ENCODE measurements at places on chromosomes 5 and 9.
A peak's percentile ranks its signal among the peaks of the same experiment; 100 is the strongest.

DNA sequence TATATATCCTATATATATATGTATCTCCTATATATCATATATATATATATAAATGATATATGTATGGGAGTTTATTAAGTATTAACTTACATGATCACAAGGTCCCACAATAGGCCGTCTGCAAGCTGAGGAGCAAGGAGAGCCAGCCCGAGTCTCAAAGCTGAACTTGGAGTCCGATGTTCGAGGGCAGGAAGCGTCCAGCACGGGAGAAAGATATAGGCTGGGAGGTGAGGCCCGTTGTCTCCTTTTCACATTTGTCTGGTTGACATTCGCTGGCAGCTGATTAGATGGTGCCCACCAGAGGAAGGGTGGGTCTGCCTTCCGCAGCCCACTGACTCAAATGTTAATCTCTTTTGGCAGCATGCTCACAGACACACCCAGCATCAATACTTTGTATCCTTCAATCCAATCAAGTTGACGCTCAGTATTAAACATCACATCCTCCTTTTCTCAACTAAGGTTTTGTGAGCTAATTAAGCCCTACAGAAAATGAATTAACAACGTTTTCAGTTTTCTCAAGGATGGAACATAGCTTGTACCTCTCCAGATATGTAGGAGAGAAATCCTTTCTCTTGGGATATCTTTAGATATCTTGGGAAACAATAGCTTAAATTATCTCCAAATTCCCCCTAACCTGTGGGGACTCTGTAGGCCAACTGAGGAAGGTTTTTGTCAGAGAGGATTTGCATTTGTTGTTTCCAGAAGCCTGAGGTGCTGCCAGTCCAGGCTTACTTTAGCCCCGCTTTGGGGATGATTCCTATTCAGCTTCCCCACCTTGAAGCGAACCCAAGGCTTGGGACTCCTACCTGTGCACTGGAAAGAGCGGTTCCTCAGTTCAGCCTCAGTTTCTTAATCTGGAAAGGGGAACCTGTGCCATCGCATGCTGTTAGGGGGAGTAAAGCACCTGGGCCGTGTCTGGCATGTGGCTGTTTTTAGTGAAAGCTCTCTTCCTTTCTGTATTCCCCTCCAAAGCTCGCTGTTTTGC lies 163.2 kb downstream of the CACNA1B start:
- DNase-seq = no peak

DNA sequence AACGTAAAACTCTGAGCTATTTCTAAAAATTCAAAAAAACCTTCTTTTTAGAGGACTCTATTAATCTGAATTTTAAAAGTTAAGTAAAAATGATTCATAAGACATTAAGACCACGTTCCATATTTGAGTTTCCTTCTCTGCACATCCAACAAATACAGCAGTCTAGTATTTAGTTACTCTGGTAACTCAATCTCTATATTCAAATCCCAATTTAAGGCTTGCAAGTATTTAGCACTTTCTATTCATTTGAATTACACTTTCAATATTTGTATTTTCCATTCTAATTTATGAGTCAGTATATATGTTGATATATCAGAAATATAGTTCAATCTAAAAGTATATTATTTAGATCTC lies 17.7 kb downstream of the RFX3 start:
- DNase-seq = peak; percentile 69

- DNase-seq = no peak
Measured at GRCh38 chr9:37812773-37813379, 12.3 kb downstream of the DCAF10 start.

- no peak for DNase-seq
Measured at GRCh38 chr5:168327994-168328393, 36.5 kb downstream of the WWC1 start.

DNA sequence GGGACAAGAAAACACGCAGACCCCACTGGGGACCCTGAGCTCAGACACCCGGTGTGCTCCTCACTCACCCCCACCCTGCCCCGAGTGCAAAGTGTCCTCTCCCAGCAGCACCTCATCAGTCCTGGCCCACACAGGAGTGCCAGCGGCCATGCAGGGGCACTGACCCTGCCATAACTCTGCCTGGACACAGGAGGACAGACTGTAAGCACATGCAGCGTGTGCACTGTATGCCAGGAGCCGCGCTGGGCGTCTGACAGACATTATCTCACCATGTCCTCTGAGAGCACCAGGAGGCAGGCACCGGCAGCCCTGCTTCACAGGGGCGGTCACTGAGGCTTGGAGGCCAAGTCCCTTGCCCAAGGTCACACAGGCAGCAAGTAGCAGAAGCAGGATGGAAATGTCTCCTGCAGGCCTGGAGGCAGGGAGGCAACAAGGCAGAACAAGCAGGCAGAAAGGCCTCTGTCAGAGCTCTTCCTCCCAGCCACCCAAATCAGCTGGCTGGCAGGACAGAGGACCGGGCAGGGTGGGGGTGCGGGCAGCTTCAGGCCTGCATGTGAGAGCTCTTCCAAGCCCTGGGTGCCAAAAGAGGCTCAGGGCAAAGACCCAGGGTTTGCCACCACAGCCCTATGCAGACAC lies 8.4 kb downstream of the EEIG1 start:
- DNase-seq = no peak

GRCh38 chr5:34663771-34664496 lies 7.8 kb downstream of the RAI14 start:
- DNase-seq = no peak

DNA sequence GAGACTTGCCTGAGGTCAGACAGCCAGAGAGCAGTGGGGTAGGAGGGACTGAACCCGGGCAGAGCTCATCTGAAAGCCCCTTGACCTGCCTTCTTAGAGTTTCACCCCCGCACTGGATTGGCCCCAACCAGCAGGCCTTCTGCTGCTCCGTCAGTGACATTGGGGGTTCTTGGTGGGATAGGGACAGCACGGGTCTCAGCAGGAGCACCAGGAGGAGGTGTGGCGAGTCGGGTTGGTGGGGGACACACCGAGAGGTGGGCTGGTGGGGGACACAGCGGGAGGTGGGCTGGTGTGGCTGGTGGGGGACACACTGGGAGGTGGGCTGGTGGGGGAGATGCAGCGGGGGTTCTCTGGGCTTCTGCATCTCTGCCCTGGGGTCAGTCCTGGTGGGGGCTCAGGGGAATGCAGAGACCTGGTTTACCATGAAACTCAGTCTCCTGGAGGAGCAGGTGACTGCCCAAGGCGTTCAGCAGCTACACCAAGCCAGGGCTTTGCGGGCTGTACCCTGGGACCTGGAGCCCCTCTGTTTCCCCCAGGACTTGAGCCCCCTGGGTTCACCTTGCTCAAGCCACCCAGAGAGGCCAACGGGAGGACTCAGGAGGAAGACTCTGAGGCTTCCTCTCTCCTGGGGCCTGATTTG lies 28.1 kb upstream of the RNU6ATAC start:
- DNase-seq = no peak

DNA sequence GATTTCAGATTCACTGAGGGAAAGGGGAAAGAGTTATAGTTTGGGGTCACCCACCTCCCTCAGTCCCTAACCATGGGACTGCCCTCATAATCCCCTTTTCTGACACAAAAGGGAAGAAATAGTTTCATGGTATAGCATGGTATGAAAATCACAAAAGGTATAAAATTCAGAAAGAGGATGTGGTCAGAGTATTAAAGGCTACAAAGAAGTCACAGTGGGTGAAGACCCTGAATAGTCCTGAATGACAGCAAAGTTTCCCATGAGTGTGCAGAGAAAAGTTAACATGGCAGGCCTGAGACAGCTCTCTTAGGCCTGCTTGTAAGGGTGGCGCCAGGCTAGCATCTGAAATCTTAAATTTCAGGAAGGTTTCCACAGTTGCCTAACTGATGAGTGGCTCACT lies 290.6 kb upstream of the ZNF608 start:
- no peak for DNase-seq

- DNase-seq = no peak
Measured at GRCh38 chr9:121292801-121293241, 24.9 kb downstream of the GSN start.

GRCh38 chr5:133487093-133487492 lies 125.2 kb downstream of the FSTL4 start:
- no peak for DNase-seq

DNA sequence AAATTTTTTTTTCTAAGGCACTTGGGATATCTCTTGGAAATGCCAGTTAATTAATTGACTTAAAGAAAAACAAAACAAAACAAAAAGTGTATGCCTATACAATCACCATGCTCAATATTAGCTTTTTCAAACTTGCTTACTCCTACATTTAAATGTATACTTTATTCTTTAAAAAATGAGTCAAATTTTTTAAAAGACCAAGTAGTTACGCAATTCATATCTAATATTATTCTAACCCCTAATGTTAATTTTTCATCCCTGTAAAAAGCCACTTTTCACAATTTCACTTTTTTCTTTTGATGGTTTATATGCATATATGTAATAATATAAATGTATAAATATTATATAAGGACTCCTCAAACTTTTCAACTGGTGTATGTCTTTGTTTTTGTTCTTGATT lies 211.2 kb downstream of the PRDM9 start:
- no peak for DNase-seq

DNA sequence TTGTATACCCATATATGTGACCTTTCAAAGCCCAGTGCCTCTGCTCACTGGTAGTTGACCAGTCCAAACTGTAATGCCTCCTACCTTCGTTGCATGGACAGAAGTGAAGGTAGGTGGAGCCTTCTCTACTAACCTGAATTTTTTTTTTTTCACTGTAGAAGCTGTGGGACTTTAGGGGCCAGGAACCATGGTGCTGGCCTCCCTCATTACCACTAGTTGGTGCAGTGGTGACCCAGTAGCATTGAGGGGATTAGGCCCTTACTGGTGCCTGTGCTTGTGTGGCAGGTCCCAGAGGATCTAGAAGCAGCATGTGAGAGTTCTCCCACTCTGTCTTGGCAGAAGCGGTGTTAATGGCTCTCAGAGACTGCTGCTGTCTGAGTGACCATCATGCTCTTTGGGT lies 2.3 kb downstream of the RALGPS1 start:
- DNase-seq = peak; percentile 56

GRCh38 chr5:1051366-1051720 lies 42.7 kb downstream of the NKD2 start:
- no peak for DNase-seq

GRCh38 chr5:28234356-28234968 lies 1196.1 kb upstream of the CDH9 start:
- DNase-seq = no peak

DNA sequence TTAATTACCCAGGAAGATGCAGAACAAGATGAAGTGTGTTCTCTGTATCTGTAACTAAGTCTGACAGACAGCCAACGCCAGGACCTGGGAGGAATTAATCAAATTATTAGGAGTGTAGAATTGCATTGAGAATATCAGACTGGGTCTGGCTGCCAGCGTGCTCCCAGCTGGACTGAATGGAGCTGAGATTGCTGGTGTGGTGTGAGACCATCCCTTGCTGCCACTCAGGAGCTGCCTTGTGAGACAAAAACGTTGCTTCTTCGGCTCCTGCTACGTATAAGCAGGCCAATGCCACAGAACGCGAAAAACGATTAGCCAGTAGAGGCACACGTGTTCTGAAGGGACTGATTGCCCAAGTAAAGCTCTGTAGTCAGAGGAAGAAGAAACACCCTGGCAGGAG lies 66.8 kb downstream of the AMBP start:
- no peak for DNase-seq

DNA sequence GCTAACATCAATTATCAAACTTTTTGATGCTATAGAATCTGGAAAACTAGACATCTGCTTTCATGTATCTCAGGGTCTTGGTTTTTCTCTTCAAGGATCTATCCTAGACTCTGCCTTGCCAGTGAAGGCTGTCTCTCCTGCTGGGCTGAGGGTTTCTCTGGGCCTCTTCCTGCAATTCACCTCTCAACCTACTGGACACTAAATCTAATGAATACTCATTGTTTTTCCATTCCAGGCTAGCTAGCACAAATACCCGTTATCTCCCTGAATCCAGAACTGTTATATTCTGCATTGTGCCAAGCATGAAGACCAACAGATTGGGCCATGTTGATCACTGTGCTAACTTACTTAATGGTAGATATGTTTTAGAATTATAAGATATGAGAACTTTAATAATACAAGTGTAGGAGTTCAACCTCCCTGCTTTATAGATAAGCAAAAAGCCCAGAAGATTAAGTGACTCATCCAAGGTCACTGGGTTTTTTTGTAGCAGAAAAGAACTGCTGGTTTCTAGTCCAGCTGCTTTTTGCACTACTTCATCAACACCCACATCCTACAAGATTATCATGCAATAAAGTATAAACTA lies 56.5 kb upstream of the RNF38 start:
- no peak for DNase-seq

DNA sequence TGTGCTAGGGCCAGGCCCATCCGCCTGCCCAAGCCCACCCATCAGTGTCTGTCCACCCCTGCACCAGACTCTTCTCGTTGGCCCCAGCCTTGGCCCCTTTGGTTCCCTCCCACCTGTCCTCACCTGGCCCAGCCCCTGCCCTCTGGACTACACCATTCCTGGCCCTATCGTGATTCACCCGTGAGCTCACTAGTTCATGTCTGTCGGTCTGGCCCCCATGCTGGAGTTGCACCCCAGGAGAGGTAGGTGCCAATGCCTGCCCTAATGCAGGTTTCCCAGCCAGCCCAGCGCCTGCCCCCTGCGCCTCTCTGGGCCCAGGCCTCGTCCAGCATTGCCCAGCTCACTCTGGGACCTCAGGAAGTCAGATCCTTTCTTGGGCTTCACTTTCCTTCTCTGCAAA lies 115.4 kb upstream of the LMX1B start:
- no peak for DNase-seq

- no peak for DNase-seq
Measured at GRCh38 chr5:168125445-168126199, 165.8 kb upstream of the WWC1 start.

DNA sequence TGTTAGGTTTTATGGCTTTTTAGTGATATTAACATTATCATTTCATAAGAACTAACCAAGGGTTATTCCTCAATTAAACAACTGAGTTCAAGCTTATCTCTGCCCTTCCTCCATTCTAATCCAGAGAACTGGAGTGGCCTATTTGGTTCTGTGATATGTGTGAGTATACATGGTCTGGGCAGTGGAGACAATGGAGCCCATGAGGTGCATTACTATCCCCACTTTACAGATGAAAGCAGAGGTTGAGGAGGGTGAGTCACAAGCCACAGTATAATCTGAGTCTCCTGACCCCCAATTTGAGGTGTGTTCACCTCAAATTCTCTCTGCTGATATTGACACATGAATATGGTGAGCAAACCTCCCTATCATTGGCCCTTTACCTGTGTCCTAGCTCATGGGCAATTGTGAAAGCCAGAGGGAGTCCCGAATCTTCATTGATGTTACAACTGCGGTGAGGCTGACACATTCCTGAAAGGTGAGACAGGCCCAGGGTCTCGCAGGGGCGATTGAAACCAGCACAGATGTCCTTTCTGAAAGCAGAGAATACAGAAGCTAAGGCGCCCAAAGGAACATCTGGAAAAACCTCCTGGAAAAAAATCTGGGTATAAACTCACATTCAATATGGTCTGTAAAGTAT lies 217.2 kb downstream of the TARS1 start:
- no peak for DNase-seq

GRCh38 chr5:134851307-134851923 lies 5.6 kb downstream of the C5orf24 start:
- peak; percentile 62 for DNase-seq

Measured in Karpas-422 (cell line).